ENCODE measurements at places on chromosomes 7 and 10.

GRCh38 chr10:110709444-110709828, 65.3 kb downstream of the RBM20 start:
- no peak for DNase-seq

- no peak for DNase-seq
Measured at GRCh38 chr10:10847387-10847786, 170.3 kb upstream of the CELF2 start.

DNA sequence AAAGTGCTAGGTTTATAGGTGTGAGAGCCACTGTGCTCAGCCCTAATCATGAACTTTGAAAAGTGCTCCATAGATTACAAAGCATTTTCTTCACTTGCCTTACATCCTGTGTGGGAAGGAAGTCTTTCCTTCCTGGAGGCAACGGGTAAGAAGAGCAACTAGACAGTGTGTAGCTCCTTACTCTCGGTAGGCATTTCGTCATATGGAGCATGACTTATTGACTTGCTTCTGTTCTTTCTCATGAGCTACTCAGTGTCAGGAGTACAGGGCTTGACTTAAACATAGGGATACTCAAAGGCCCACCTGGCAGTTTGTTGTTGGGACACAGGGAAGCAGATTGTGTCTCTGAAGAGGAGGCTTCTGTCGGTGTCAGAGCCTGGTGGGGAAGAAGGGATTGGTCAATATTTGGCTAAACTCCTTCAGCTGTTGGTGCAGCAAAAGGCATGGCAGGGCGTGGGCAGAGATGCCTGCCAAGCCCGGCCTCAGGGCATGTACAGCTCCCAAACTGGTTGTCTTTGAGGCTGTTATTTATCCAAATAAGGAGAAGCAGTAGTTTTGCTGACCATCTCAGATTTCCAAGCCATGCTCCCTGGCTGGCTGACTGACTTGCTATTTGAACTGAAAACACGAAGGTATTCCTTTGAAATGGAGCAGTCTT, 248.9 kb downstream of the KIAA1217 start:
- DNase-seq, result peak; percentile 89

- DNase-seq, result no peak
Measured at GRCh38 chr10:124650820-124651401, 93.3 kb downstream of the FAM53B start.

GRCh38 chr10:30789806-30790205, 160.3 kb upstream of the LYZL2 start:
- DNase-seq, result no peak

DNA sequence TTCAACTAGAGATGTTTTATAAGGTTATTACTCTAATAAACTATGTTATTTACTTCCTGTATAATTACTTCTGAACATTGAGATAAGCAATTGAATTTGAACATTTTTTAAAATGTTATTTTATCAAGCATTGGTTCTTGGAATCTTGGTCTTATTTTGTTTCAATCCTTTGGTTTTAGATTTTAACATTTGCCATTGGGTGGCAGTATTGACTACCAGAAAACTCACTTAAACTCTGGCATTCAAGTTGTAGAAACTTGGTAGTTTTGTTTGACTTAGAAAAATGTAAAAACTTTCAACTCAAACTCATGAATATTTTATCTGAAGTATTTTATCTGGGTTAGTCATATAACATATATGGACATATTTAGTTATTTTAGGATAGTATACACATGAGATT, 48.1 kb downstream of the ATRNL1 start:
- no peak for DNase-seq

GRCh38 chr10:71581376-71581775, 138.2 kb downstream of the C10orf105 start:
- no peak for DNase-seq

- DNase-seq, result no peak
Measured at GRCh38 chr10:74097776-74098175, 52.9 kb downstream of the AP3M1 start.

GRCh38 chr7:22871661-22872060, 49.0 kb upstream of the TOMM7 start:
- no peak for DNase-seq

DNA sequence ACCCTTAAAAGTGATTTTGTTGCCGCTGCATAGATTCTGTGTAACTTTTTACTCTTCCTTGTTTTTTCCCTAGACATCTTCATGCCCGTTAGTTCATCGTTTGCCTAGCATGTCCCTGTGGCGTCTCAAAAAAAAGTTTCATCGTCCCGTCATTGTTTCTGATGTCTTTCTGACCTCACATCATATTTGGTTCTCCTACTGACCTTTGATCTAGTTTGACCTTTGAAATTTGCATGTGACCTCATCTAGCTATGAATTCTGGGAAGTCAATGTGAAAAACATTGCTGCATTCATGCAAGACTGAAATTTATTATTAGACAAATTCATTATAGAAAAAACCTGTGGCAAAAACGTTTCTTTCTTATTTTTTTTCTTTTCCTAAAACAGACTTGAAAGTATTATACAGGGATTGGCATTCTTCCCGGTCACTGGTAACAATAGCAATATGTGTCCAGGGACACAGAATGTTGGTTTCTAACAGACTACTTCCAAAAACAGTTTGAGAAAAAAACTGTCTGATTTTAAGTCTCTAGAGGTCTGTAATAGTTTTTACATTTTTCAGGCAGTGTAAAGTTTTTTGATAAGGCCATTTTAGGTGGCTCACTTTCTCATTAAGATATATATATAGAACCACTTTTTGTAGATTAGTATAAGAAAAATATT, 280.9 kb downstream of the USP6NL start:
- DNase-seq, result no peak

- no peak for DNase-seq
Measured at GRCh38 chr10:5590816-5591215, 66.1 kb downstream of the CALML3 start.

DNA sequence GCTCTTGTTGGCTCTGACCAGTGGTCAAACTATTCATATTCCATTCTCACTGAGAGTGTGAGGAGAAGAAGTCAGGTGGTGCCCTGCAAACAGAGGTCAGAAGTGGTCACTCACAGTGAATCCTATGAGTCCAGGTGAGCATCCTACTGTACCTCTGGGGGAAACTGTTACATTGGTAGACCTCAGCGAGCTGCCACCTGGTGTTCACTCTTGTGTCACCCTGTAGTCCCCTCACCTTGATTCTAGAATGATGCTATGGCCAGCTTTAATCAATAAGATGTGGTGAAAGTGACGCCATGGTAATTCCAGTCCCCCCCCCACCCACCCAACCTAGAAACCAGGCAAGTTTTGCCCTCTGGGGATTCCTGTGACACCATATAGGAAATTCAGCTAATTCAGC, 1.2 kb upstream of the AMPH start:
- no peak for DNase-seq

GRCh38 chr7:39238234-39238869, 260.6 kb downstream of the POU6F2 start:
- no peak for DNase-seq

- DNase-seq, result no peak
Measured at GRCh38 chr7:10225275-10225674, 748.4 kb upstream of the PHF14 start.

- DNase-seq, result no peak
Measured at GRCh38 chr7:78279032-78279431, 480.5 kb downstream of the PHTF2 start.

DNA sequence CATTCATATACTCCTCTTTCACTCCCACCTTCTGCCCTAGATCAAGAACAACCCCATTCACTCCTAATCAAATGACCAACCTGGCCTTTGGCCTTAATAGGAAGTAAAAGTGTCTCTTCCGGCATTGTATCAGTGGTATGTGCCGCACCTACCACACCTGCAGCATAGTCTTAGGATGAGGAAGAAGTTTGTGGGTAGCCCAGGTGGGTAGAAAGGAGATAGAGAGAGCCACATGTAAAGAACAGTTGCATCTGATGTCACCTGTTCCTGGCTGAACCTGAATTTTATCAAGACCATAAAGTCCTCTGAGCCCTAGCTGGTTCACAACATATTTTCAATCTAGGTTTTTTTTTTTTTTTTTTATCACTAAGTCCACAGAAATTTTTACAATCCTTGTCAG, 55.5 kb upstream of the PTPN12 start:
- DNase-seq, result no peak

DNA sequence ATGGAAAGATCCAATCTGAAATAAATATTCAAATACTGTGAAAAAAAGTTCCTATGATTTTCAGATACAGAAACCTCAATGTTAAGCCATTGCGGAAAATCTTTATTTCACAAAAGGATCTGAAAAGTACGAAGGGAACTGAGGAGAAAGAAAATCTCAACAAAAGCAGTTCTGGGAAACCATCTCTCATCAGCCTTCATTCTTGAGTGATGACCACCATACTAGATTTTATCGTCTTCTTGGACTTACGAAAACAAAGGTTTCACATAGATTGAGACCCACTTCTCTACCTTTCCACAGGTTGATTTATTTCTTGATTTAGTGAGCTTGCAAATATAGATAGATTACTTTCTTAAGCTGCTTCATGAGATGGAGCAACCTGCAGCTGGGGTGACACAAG, 293.4 kb upstream of the LYZL1 start:
- no peak for DNase-seq

GRCh38 chr10:119724593-119725516, 995 bp upstream of the INPP5F start:
- no peak for DNase-seq

DNA sequence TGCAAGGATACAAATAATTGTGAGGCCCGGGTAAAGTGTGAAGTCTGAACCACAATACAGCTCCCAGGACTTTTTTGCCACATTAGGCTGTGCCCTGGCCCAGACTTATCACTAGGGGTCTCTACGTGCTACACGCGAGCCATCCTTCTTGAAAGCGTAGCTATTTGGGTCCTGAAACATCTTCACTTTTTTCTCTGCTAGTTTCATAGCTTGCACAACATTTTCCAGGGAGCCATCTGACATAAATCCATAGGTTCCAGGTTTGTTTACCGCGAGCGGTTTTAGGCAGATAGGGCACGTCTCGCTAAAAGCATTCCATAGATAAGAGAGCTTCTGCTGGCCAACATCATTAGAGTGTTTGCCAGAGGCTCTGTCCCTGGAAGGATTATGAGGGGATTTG, 226.5 kb downstream of the RPS24 start:
- DNase-seq, result no peak

- no peak for DNase-seq
Measured at GRCh38 chr7:116500078-116500853, 728 bp downstream of the CAV2 start.

DNA sequence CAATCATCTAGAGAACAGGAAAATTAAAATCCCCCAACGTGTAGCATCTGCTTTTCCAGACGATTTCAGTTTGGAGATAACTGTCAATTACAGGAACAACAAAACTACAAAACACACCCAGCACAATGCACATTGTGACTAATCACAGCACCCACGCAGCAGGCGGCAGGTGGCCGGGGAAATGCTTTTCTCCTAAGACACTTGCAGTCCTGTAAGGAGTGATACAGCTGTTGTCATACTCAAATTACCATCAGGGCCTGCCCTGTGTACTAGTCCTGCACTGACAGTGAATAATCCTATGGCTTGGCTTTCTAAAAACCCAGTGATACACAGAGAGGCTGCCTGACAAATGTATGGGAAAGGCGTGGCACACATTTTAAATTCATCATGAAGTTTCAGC, 37.8 kb downstream of the COBL start:
- no peak for DNase-seq

- no peak for DNase-seq
Measured at GRCh38 chr10:132899751-132900065, 42.7 kb downstream of the CFAP46 start.

- DNase-seq, result no peak
Measured at GRCh38 chr7:155843426-155844018, 31.3 kb upstream of the SHH start.

GRCh38 chr10:57973451-57973850, 294.2 kb downstream of the IPMK start:
- DNase-seq, result no peak

- no peak for DNase-seq
Measured at GRCh38 chr7:55931421-55932151, 20.1 kb upstream of the MRPS17 start.

GRCh38 chr10:117007080-117007479, 2.1 kb upstream of the SHTN1 start:
- peak; percentile 60 for DNase-seq

- DNase-seq, result no peak
Measured at GRCh38 chr7:155192961-155193640, 104.6 kb upstream of the INSIG1 start.

- DNase-seq, result no peak
Measured at GRCh38 chr7:80330434-80330833, 181.4 kb downstream of the GNAT3 start.

DNA sequence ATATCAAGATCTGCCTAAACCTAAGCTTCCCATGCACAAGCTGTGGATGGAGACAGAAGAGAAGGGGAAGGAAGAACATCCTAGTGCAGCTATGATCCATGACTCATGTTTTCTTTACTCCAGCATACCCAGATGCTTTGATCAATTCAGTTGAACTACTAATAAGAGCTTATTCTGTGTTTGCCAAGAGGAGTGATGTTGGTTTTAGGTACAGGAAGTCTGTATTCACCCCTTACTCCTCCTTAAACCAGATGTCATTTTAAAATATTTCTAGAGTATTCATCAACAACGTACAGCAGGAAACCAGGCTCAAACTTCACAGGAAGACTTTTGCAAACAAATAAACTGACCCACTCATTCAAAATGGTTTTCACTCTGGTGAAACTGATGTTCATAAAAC, 29.2 kb downstream of the PANK1 start:
- DNase-seq, result no peak

DNA sequence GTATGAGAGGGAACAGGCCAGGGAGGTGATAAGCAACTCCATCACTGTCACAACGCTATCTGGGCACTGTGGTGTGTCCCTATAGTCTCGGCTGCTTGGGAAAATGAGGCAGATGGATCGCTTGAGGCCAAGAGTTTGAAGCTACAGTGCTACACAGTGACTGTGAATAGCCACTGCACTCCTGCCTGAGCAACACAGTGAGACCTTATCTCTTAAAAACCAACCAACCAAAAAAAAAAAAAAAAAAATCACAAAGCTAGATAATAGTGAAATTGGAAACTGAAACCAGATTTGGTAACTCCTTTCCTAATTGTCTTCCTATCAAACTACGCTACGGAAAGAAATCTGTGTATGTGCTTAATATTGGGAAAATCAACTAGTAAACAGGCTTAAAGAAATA, 14.1 kb downstream of the MICU1 start:
- DNase-seq, result no peak

DNA sequence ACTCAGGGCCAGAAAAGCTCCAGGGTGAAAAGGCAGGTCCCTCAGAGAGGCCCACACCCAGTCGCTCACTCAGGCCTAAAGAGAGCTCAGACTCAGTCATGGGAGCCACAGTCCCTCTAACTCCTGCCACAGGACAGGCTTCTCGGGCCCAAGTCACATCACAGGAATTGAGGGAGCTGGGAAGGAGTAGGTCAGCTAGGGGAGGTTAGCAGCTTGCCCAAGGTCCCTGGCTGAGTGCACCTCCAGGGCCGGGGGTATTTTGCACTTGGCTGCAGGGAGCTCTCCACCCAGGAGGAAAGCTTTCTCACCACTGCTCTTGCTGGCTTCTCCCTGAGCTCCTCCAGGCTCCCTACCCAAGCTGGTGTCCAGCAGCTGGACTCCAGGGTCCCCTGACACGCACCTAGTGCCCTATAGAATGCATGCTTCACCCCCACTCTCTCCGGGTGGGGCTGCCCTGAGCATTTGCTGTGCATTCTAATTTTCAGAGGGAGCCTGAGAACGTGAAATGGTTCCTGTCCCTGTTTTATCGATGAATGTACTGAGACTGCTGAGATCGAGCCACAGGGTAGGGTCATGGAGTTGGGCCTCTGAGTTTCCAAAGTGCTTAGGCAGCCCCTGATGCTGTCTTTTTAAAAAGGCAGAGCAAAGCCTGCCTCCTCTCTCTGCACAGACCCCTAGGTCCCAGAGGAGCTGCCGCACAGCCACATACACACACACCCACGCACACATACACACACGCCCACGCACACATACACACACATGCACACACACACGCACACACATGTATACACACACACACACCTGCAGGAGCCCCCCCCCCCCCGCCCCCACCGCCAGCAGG, 37.9 kb upstream of the RET start:
- no peak for DNase-seq
